ENCODE measurements at places on chromosomes 5 and 9. TPM values are rescaled to one million over a fixed set of nuclear protein-coding genes. Genes with fewer than 3 reads are reported as not detected.

The PCDHGB3 gene
- 31.0 TPM for total RNA-seq

The SEMA5A gene
- total RNA-seq, result 13.1 TPM

The SLC45A2 gene
- 2.5 TPM for total RNA-seq

The KIF27 gene
- total RNA-seq, result 18.8 TPM

The EFCAB9 gene
- not detected for total RNA-seq

The TGFBR1 gene
- 82.9 TPM for total RNA-seq

The PIP5KL1 gene
- total RNA-seq, result 3.4 TPM

The IFNB1 gene
- total RNA-seq, result not detected

The N4BP3 gene
- 9.7 TPM for total RNA-seq

The MAMDC2 gene
- total RNA-seq, result 2.5 TPM

The PCA3 gene
- 1.6 TPM for total RNA-seq

The C5 gene
- total RNA-seq, result 12.2 TPM

The DDX41 gene
- total RNA-seq, result 92.6 TPM

The KCNMB1 gene
- total RNA-seq, result not detected

The CERCAM gene
- 27.2 TPM for total RNA-seq

The RORB gene
- 55.7 TPM for total RNA-seq

The PCDHB7 gene
- 17.8 TPM for total RNA-seq

The GAPVD1 gene
- total RNA-seq, result 128 TPM

The ORM2 gene
- total RNA-seq, result not detected

The PCDHGC4 gene
- 91.7 TPM for total RNA-seq

The LPCAT1 gene
- total RNA-seq, result 98.3 TPM

The TCF7 gene
- total RNA-seq, result 1.6 TPM
